ENCODE measurements at places on chromosomes 12 and 14.

DNA sequence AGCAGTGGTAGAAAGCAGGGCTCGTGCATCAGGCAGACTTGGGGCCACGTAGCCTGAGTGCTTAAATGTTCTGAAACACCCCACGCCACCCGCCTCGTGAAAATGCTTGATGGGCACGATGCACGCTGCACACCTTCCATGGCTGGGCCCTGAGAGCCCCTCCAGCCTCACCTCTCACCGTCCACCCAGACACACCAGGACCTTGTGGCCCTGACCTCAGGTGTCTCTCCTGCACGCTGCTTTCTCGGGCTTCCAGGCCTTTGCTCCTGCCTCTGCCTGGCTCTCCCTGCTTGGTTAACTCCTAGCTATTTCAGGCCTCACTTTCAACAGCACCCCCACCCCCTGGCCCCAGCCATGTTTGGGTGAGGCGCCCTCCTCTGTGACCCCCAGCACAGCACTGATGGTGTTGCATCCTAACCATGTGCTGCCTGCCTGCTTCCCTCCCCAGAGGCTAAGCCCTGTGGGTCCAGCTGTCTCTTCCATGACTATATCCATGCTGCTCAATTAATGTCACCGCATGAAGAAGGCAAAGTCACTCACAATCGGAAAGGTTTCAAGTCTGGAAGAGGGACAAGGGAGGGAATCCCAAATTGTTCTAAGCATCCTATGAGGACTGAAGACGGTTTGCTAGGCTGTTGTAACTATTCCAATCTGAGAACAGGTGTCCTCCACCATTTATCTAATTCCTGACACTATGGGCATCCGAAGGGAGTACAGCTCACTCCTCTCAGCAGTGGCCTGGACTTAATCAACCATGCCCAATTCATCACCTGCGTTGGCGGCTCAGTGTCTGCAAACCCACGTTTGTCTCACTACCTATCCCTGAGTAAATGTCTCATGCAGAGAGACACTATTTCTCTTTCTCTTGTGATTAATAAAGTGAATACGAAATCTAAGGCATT, 82.2 kb downstream of the CCDC88C start:
- DNase-seq: no peak

DNA sequence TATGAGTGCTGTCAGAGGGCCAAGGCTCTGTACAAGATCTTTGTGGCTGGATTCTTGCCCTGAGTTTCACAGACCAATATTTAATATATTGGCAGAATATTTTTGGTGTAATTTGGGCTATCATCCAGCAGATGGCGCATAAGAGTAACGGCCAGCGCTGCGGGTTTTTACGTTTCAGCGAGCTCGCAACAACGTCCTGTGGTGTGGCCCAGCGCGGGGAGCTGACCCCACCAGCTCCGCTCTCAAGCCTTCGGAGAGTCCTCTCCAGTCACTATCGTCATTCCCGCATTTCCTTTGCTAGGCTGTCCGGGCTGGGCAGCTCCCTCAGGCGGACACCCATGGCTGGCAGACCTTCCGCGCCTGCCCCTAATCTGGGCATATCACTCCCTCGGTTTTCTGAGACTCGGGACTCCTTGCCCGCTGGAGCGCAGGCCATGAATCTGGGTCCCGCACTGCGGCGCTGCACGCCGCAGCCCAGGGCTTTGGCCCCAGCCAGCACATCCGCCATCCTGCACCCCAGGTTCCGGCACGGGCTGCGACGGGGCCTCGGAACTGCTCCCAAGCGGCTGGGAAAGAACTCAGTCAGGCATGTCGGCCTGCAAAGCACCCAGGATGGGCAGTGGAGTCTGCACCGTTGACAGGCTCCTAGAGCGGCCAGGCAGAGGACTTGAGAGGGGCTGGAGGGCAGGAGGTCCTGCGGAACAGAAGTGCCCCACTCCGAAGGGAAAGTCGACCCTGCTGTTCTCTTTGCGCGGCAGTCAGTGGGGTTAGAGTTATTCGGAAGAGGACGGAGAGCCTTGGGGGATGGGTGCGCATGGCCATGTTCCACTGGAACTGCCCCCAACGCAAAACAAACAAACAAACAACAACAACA, 18.4 kb downstream of the OLR1 start:
- no peak for DNase-seq

GRCh38 chr14:104350463-104351185, 212.2 kb downstream of the KIF26A start:
- no peak for DNase-seq

- no peak for DNase-seq
Observed at GRCh38 chr12:28486521-28486920, 296.3 kb downstream of the CCDC91 start.

DNA sequence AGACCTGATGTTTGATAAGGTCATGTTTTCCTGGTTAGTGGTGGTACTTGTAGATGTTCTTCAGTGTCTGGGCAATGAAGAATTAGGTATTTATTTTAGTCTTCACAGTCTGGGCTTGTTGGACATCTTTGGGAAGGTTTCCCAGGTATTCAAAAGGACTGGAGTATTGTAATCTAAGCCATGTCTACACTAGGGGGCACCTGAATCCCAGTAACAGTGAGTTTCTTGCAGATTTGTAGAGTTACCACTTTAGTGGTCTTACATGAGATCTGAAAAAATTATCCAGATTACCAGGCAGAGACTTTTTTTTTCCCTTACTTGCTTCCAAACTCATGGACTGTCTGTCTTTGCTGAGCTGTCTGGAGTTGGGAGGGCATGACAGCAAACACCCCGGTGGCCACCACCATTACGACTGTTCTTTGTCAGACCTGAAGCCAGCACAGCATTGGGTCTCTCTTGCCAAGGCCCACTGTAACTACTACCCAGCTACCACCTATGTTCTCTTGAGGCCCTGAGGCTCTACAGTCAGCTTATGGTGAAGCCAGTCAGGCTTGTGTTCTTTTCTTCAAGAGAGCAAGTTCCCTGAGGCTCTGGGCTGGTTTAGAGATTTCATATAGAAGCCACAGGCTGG, 820.7 kb upstream of the FBXO33 start:
- DNase-seq: no peak

- no peak for DNase-seq
Observed at GRCh38 chr12:50505675-50506530, 1.1 kb downstream of the DIP2B start.

- no peak for DNase-seq
Observed at GRCh38 chr12:46692606-46693005, 133.2 kb downstream of the SLC38A4 start.

DNA sequence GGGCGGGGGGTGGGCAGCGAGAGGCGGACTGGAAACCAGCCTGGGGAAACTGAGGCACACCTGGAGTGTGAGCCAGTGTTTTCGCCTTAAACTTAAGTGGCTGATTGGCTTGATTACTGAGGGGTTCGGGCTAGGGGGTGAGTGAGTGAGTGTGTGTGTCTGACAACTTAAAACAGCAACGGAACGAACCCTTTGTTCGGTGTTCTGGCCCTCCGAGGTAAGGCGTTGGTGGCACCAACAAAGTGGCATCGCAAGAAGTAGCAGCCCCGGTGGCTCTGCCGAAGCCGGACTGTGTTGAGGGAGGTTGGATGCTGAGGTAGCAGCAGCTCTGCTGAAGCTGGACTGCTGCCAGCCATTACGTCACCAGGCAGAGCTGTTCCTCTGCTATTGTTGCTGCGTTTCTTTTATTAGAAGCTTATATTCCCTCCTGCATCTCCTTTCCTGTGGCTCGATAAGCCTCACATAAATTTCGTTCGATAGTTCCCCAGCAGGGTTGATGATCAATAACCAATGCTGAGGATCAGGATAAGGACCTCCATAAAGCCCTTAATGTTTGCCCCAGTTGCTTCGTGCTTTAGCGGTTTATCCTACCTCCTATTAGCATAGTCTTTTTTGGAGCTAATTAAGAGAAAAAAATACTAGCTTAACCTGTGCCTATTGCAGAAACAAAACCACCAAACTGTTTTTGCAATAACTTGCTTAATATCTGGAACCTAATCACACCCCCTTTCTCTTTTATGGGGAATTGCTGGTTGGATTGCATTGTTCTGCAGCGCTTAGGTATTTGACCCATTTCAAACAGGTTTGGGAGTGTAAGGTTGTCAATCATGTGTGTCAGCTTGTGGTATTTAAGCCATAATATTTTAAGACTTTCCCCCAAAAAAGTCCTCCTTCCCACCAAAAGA, 1.3 kb downstream of the GPR137C start:
- peak; percentile 79 for DNase-seq

DNA sequence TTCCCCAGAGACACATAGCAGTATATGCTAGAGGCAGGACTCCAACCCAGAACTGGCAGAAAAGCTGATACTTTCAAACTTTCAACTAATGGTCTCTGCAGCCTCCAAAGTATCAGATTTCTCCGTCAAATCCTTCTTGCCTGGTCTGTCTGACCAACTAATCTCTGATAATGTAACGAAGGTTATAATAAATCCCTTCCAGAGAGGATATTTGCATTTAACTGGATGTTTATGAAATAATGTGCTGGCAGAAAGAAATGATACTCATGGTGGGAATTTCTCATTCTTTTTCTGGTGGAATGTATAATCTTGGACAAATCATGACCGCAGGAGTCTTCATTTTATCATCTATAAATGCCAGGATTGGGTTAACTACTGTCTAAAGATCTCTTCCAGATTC, 860.3 kb downstream of the DIO2 start:
- DNase-seq: peak; percentile 13

DNA sequence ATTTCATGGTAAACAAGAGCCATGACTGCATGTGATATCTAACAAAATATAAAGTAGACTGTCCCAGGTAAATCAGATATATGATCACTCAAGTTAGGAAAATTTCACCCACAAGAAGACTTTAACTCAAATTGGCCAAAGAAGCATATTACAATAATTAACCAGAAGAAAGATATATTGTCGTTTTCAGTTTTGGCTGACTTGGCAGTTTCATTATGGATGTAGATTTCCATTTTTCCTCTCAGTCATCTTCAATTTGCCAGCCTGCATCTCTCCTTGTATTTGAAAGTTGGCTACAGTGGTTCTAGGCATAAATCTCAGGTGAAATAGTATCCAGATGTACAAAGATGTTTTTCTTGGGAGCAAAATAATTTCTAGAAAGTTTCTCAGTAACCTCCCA, 761.6 kb downstream of the LRFN5 start:
- DNase-seq: no peak

DNA sequence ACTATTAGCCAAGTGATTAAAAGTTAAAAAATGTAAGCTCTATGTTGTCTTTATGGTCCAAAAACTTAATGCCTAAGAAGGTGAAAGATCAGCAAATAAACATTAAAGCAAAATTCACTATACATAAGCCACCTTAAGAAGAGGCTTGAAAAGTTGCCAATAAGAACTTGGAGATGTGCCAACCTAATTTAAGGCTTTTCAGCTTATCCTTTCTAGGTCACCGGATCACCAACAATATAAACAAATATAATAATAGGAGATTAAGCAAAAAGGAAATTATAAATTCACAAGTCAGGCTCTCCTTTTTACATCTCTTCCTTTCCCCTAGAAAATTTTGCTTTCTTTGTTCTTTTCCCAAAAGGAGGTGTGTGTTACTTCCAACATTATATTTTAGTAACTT, 30.9 kb downstream of the SLC2A3 start:
- peak; percentile 92 for DNase-seq

- no peak for DNase-seq
Observed at GRCh38 chr12:40225337-40225983, 663 bp downstream of the LRRK2 start.

DNA sequence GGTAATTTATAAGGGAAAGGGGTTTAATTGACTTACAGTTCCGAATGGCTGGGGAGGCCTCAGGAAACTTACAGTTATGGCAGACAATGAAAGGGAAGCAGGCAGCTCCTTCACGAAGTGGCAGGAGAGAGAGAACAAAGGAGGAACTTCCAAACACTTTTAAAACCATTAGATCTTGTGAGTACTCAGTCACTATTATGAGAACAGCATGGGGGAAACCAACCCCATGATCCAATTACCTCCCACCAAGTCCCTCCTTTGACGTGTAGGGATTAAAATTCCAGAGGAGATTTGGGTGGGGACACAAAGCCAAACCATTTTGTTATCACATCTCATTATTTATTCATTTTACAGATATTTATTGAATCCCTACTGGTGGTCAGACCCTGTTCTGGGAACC, 822.8 kb downstream of the GALC start:
- DNase-seq: peak; percentile 97

- no peak for DNase-seq
Observed at GRCh38 chr12:76558684-76559399, 729 bp downstream of the OSBPL8 start.

DNA sequence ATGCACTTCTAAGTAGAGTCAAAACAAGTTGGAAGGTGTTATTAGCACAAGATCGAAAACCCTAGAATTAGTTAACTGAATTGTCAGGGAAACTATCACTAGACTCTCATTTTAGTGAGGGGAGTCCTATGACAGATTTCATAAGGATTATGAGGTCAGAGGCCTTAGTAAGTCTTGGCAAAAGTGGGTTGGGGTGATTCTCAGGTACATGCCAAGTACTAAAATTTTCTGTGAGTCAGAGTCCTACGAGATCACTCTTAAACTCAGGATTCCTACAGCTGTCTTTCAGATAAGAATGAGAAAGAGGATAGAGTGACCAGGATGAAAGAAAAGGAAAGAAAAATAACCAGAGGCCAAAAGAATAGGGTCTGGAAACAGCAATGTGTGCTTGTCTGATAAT, 50.8 kb upstream of the BBS10 start:
- no peak for DNase-seq

- no peak for DNase-seq
Observed at GRCh38 chr12:109885616-109886015, 5.3 kb upstream of the GLTP start.

- DNase-seq: no peak
Observed at GRCh38 chr12:65532162-65532561, 253.7 kb downstream of the MSRB3 start.

GRCh38 chr12:79056775-79057174, 192.2 kb downstream of the SYT1 start:
- no peak for DNase-seq

DNA sequence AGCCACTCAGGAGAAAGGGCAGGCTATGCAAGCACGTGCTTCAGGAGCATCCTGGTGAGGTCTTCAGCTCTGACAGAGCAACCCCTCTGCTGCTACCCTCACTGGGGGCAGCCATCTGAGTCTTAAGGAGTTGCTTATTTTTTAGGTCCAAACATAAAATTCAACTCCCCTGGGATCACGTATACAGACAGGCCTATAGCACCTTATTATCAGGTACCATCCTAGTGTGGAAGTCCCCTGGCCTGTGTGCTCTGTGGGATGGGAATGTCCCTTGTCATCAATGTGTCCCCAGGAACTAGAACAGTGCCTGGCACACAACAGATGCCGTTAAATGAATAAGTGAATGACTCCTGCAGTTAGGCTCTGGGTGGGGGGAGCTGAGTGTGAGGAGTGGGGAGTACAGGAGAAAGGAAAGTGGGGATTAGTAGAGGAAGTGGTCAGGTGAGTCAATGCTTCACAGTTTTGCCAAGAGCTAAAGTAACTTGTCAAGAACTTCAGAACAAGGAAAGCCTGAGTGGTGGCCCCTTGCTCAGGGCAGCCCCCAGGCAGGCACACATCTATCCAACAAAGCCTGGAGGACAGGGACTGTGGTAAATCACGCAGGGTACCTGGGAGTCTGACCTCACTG, 33.5 kb downstream of the DAD1 start:
- no peak for DNase-seq

All from retinal pigment epithelial cell (primary cell).